ENCODE measurements at places on chromosomes 7 and 10.

- no peak for DNase-seq
These were observed 314.1 kb upstream of the SP4 start for GRCh38 chr7:21113609-21114415.

DNA sequence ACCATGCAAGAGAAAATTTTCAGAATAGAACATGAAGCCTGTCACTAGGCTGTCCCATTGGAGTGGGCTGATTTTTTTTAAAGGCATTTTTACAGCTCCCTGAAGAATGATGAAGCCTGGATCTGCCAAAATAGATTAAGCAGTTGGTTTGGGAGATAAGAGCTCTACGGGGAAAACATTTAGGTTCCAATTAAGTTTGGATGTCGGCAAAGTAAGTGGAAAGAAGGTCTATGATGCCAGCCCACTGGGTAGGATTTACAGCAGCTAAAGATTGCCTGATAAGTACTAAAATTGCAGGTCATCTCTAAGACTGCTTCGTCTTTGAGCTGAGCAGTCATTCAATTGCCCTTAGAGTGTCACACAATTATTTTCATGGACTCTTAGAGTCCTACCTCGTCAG lies 939.2 kb upstream of the CELF2 start:
- no peak for DNase-seq

DNA sequence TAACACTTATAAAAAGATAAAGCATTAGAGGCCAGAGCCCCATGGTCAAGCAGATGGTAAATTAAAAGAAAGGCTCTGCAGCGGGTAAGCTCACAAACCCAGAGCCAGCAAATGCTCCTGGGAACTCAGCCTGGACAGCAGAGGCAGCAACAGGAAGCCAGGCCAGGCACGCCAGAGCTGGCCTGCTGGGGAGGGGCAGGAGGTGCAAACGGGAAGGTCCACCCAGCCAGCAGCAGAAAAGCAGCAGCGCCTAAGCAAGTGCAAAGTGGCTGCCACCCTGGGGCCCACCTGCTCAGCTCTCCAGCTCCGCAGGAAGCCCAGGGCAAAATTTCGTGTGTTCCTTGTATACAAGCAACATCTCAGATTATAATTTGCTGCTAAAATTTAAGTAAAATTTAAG lies 82.7 kb upstream of the GPR22 start:
- DNase-seq = peak; percentile 31

- DNase-seq = peak; percentile 83
These were observed 14.4 kb upstream of the SPRN start for GRCh38 chr10:133438711-133439273.

DNA sequence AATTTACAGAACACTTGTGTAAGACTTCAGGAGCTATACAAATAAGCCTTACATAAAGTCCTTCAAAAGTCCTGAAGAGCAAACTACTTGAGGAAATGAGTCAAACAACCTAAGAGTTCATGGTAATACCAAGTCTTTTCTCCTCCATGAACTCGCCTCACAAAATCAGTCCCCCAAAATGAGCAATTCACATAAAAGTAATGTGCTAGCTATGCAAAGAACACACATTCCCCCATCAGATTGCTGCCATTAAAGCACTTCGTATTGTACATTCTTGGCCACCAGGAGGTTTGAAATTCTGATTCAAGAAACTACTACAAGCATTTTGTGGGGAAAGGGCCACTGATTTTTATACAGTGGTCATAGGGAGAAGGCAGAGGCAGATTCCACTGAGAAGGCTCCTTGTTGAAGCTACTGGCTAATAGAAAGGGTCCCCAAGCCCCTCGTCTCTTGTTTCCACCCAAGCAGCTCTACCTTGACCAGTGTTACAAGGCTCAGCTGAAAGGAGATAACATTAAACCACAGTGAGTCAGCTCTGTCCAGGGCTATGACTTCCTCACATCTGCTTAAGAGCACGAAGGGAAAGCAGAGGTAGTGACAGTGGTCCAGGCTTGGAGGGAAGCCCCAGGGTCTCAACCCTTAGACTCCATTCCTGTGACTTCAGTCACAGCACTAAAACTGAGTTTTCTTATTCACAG lies 115.2 kb upstream of the CDK1 start:
- DNase-seq = no peak

Measured in KBM-7 (cell line).